ENCODE measurements at places on chromosomes 6 and 20. TPM values are rescaled to one million over a fixed set of nuclear protein-coding genes. Genes with fewer than 3 reads are reported as not detected.

CPXM1 gene
- total RNA-seq: 154 TPM

FILIP1 gene
- total RNA-seq: 4.7 TPM

RBCK1 gene
- total RNA-seq: 86.3 TPM

PNPLA1 gene
- not detected for total RNA-seq

DEFB118 gene
- total RNA-seq: not detected

OPN5 gene
- not detected for total RNA-seq

SLC13A3 gene
- total RNA-seq: under 0.01 TPM

CALHM6 gene
- total RNA-seq: not detected

OPRL1 gene
- 0.51 TPM for total RNA-seq

GGTLC1 gene
- total RNA-seq: not detected

DNA sequence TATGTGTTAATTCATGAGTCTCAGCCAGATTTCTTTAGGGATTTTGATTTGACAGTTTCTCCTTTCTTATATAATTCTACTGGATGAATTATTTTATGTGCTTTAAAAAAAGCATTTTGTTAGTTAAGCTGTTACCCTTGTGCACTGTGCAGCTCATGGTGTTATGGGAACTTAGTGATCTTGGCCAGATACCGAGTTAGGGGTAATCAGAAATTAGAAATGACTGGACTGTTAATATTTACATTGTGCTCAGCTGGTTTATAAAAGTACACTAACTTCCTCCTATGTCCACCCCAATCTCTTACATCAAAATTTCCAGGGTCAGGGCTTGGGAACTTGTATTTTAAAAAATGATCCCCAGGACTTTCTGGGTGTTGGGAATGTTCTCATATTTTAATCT lies 260.0 kb downstream of the ZFAND3 start:
- H3K27me3 ChIP-seq: no peaks in the 10 kb centered on the region
- no peaks in the 10 kb centered on the region for H3K36me3 ChIP-seq
- no peak overlapping the region for H3K4me3 ChIP-seq
- no peak overlapping the region for H3K27ac ChIP-seq

DNA sequence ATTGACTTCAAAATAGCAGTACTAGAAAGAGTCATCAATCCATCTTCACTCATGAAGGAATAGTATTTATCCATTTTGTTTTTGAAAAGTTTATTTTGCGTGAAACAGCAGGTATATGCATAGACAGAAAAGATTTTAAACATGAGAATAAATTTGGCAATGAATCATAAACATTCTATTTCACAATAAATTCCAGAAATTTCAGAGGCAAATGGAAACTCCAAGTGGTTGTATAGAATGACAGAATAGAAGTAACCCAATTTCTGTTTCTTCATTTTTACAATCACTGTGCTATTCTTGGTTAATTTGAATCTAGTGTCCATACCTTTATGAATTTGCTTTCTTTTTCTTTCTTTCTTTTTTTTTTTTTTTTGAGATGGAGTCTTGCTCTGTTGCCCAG lies 173.0 kb upstream of the ECI2 start:
- no peak overlapping the region for H3K4me3 ChIP-seq
- no peaks in the 10 kb centered on the region for H3K27me3 ChIP-seq
- no peak for DNase-seq
- no peaks in the 10 kb centered on the region for H3K36me3 ChIP-seq
- no peaks in the 10 kb centered on the region for H3K4me1 ChIP-seq
- no peak overlapping the region for H3K27ac ChIP-seq

DNA sequence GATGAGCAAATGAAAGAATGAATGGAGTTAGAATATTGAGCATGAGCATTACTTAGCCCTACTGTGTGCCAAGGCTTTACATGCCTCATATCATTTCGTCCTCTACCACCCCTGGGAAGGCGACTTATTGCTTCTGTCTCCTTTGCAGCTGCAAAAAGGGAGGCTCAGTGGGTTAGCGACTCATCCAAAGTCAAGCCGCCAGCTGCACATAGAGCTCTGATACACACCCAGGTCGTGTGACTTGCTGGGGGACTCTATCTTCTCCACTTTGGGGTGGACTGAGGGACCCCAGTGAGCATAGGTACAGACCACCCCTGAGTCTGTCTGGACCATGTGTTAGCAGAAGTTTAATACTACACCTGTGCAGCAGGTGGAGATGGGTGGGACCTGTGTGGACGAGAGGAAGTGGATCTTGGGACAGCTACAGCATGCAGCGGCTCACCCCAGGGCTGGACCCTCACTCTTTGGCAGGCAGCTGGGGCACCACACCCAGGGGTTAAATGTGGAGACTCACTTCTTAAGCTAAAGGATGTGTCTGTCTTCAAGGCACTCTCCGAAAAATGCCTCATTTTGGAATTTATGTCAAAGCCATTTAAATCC lies 36.2 kb upstream of the ANGPT4 start:
- no peak for DNase-seq
- no peaks in the 10 kb centered on the region for H3K27me3 ChIP-seq
- H3K27ac ChIP-seq: no peak overlapping the region
- no peak overlapping the region for H3K4me3 ChIP-seq
- no peaks in the 10 kb centered on the region for H3K36me3 ChIP-seq

DNA sequence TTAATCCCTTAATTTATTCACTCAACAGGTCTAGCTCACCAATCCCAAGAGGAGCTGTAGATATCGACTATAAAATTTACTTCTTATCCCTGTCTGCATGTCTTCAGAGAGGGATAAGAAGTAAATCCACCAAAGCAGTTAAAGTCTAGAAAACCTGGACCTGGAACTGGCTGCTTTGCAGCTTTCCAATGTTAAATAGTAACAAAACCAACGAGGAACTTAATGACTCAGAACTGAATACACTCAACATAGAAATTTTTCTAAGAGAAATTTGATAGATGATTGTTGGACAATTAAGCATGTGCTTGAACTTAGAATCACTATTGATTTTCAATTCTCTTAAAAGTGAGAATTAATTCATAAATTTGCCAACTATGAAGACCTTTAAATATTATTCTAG lies 11.5 kb upstream of the TMEM244 start:
- no peak for DNase-seq
- no peak overlapping the region for H3K27ac ChIP-seq
- H3K36me3 ChIP-seq: no peaks in the 10 kb centered on the region
- no peak overlapping the region for H3K4me3 ChIP-seq
- no peaks in the 10 kb centered on the region for H3K27me3 ChIP-seq
- H3K4me1 ChIP-seq: no peaks in the 10 kb centered on the region

- H3K4me1 ChIP-seq: no peaks in the 10 kb centered on the region
- H3K4me3 ChIP-seq: no peak overlapping the region
- H3K36me3 ChIP-seq: no peaks in the 10 kb centered on the region
- no peak overlapping the region for H3K27ac ChIP-seq
- DNase-seq: no peak
These were observed 79.7 kb downstream of the MMS22L start for GRCh38 chr6:97203343-97203742.

- no peaks in the 10 kb centered on the region for H3K27me3 ChIP-seq
- H3K4me1 ChIP-seq: peaks cover 5% of the 10 kb centered on the region
- DNase-seq: no peak
These were observed 27.2 kb downstream of the DIDO1 start for GRCh38 chr20:62898970-62899632.

DNA sequence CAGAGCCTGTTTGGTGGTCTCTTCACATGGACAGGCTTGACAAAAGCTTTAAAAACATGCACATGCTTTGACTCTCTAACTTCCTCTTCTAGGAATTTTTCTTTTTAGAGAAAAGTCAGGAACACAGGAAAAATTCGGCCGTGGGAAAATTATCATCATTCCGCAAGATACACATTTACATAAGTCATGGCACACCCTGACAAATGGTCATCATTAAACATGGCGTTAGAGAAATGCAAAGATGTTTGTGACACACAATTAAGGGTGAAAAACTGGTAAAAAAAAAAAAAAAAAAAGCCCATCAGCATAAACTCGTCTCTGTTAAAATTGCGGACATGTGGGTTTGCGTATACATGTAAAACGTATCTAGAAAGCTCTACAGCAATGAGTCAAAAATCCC lies 134.2 kb upstream of the AGPAT4 start:
- no peaks in the 10 kb centered on the region for H3K36me3 ChIP-seq
- no peak overlapping the region for H3K4me3 ChIP-seq
- H3K27me3 ChIP-seq: no peaks in the 10 kb centered on the region
- no peaks in the 10 kb centered on the region for H3K4me1 ChIP-seq
- no peak for DNase-seq

- no peak for DNase-seq
- H3K4me1 ChIP-seq: no peaks in the 10 kb centered on the region
- H3K27me3 ChIP-seq: no peaks in the 10 kb centered on the region
- no peak overlapping the region for H3K27ac ChIP-seq
- no peak overlapping the region for H3K4me3 ChIP-seq
These were observed 231.5 kb upstream of the ID4 start for GRCh38 chr6:19605624-19606023.

- H3K27me3 ChIP-seq: no peaks in the 10 kb centered on the region
- no peak for DNase-seq
- no peaks in the 10 kb centered on the region for H3K4me1 ChIP-seq
- H3K4me3 ChIP-seq: no peak overlapping the region
- H3K27ac ChIP-seq: no peak overlapping the region
- no peaks in the 10 kb centered on the region for H3K36me3 ChIP-seq
These were observed 8.3 kb upstream of the ISM1 start for GRCh38 chr20:13212750-13213149.

DNA sequence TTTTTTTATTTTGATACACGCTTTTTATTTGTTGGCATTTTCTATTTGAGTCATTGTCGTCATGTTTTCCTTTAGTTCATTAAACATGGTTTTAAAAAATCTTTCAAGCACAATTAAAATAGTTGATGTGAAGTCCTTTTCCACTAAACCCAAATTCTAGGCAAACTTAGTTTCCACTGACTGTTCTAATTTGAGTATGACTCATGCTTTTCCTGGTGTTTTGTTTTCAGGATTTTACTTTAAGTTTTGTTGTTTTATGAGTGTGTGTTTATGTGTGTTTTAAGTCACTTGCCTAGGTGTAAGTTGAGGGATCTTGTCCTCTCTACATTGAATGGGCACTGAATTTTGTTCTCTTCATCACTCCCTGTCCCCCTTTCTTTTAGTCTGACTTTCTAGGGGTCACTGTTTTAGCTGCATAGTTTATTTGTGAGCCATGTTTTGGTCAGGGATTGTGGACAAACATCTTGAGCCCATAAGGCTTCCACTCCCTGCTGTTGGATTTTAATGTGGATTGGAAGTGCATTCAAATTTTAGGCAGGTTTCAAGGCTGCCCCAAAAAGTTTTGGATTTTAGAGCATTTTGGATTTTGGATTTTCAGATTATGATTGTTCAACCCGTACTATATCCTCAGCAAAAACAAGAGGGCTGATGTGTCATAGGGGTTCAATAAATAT lies 94.8 kb downstream of the CDYL start:
- H3K4me3 ChIP-seq: no peak overlapping the region
- no peaks in the 10 kb centered on the region for H3K36me3 ChIP-seq

DNA sequence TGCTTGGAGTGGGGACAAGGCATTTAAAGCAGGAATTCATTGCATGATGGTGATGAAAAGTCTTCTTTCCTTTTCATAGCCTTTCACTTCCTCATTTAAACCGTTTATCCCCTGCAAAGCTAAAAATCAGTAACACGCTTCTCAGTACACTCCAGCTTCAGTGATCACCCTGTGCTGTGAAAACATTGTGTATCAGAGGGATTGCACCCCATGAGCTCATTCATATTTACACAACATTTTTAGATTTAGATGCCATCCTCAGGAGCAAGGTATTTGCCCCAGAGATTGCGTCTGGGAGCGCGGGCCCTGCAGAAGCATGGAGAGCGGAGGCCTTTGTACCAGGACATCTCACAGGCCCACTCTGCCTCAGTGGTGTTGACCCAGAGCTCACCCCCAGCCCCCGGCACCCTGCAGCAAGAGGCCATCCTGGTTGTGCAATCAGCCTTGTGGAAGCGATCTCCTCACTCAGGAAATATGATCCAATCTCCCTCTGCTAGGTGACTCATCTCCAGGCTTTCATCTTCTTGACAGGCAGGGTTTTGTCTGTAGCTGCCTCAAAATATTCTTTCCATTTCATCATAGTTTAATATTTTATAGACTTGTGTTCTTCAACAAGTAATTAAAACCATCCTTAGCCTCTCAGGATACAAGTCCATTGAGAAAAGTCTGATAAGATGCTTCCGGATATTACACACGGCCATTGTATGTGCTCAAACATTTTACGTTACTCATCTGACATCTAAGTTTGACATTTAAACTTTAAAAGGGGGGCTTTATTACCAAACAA lies 38.9 kb upstream of the THBS2 start:
- H3K36me3 ChIP-seq: no peaks in the 10 kb centered on the region
- H3K27me3 ChIP-seq: no peaks in the 10 kb centered on the region
- no peak overlapping the region for H3K4me3 ChIP-seq
- H3K27ac ChIP-seq: peak overlapping the region; percentile 83

GRCh38 chr20:58173930-58174707 lies 54.3 kb downstream of the ANKRD60 start:
- no peaks in the 10 kb centered on the region for H3K36me3 ChIP-seq
- peak overlapping the region; percentile 90 for H3K27ac ChIP-seq
- H3K27me3 ChIP-seq: no peaks in the 10 kb centered on the region
- no peaks in the 10 kb centered on the region for H3K4me1 ChIP-seq
- peak; percentile 39 for DNase-seq
- H3K4me3 ChIP-seq: peak overlapping the region; percentile 34
